ENCODE measurements at places on chromosomes 5 and 9. TPM values are rescaled to one million over a fixed set of nuclear protein-coding genes. Genes with fewer than 3 reads are reported as not detected.
A peak's percentile ranks its signal among the peaks of the same experiment; 100 is the strongest.

GRCh38 chr9:136582977-136583735 is 37.3 kb upstream of the NOTCH1 start:
- DNase-seq: peak; percentile 12

DNA sequence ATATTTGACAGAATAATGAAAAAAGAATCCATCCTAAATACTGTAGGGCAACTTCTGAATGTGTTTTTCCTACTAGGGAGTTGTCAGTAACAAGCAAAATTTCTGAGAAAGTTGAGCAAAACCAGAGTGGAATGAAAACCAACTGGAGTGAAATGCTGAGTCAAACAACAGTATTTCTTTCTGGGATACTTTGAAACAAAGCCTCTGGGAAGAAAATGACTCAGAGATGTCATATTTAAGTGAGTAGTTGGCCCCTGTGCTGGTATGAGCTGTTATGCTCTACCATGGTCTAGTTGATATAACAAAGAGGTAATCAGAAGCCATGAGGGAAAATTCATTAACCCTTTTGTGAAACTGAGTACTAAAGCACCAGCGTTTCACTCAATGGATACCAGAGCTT is 372.1 kb upstream of the C9orf72 start:
- DNase-seq: no peak

- no peak for DNase-seq
Observed at GRCh38 chr9:101586651-101587050, 8.1 kb downstream of the PPP3R2 start.

- no peak for DNase-seq
Observed at GRCh38 chr5:139272471-139273321, 20.8 kb upstream of the MATR3 start.

- no peak for DNase-seq
Observed at GRCh38 chr9:124860582-124861341, 995 bp downstream of the RPL35 start.

- no peak for DNase-seq
Observed at GRCh38 chr5:3590161-3590966, 5.3 kb upstream of the IRX1 start.

GRCh38 chr5:90056911-90057705 is 352.4 kb downstream of the CETN3 start:
- DNase-seq: no peak

DNA sequence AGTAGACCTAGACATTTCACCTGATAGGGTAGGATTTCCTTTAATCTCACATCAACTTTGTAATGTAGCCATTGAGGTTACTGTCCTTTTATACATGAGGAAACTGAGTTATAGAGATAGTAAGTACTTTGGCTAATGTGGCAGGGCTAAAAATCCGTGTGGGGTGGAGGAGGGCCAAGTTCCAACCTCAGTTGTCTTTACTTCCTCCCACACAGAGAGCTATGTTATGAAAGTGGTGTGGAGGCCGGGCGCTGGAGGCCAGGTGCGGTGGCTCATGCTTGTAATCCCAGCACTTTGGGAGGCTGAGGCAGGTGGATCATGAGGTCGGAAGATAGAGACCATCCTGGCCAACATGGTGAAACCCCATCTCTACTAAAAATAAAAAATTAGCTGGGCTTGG is 173.3 kb downstream of the PALM2AKAP2 start:
- no peak for DNase-seq

- no peak for DNase-seq
Observed at GRCh38 chr5:30498972-30499371, 694.5 kb upstream of the CDH6 start.

DNA sequence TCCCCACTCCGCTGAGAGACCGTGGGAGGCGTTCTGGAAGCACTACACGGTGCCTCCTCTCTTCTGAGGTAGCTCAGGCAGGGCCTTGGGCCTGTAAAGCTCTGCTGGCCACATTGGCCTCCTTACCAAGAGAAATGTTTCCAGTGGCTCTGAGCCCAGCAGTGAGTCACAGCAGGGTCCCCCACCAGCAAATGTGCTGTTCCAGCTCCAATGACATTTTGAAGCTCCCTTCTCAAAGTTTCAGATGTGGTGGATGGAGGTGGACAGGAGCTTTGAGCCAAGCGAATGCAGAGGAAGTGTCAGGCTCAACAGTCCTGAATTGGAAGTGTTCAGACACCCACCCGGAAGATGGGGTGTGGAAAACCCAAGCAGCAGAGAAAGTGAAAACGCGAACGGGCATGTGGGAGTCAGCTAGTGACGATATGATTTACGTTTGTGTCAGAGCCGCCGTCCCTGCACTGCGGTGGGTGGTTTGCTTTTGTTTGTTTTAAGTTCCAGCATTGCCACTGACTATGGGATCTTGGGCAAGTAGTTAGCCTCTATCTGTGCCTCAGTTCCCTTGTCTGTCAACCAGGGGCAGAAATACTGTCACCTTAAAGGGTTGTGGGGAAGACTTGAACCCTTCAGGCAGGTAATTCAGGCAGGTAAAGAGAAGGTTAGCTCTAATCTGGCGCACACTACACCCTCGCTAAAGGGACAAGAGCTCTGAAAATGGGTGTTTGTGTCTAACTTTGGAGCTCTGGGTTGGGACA is 38.2 kb downstream of the C5orf15 start:
- DNase-seq: peak; percentile 80

DNA sequence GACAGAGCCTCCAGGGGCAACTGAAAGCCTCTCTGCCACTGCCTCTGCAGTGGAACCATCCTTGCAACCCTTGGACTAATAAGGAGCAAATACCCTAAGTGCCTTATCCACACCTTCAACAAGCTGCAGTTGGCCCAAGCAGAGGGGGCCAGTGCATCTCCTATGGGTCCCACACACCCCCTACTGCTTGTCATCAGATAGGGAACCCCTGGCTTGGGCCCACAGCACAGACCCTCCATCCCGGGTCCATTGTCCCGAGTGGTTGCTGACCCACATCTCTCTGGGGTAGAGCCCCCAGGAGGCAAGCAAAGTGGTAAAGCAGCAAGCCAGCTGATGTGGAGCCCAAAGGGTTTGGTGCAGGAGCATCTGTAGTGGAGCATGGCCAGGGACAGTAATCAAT is 119.5 kb downstream of the PJA2 start:
- DNase-seq: no peak

DNA sequence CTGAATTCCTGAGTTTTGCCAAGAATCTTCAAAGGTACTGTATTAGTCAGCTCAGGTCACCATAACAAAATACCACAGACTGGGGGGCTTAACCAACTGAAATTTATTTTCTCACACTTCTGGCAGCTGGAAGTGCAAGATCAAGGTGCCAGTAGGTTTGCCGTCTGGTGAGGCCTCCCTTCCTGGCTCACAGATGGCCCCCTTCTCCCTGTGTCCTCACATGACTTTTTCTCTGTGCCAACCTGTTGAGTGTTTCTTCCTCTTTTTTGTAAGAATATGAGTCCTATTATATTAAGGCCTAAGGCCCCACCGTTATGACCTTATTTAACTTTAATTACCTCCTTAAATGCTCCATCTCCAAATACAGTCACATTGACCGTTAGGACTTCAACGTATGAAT is 156.1 kb upstream of the KIF2A start:
- no peak for DNase-seq

DNA sequence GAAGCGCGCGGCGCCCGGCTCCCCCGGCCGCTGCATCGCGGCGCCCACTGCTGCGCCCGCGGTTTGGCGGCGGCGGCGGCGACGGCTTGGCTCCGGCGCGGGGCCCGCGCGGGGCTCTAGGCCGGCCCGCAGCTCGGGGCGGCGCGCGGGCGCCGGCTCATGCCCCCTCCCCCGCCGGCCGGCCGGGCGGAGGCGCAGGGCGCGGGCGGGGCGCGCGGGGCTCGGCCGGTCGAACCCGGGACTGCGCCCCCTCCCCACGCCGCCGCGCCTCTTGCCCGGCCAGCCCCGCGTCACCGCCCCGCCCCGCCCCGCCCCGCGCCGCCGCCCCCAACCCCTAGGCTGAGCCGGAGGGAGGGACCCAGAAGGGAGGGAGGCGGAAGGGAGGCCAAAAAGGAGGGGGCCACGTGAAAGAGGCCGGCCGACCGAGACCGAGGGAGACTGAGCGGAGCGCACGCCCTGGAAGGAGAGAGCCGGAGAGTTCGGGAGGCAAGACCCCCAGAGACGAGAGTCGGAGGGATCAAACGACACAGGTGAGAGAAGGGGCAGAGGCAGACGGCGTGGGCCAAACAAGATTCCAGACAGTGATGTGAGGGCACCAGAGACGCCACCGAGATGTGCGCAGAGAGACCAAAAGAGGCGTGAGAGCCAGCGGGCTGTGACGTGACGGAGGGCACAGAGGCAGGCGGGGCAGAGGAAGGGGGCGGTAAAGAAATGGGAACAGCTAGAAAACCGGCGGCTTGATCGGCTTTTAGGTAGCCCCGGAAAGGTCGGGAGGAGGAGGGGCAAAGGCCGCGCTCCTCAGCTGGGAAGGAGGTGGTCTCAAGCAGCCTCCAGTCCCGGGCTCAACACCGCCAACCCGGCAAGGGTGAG is at the start of gene BARX1:
TSS of gene BARX1 (minus strand) at position 245 of the 870 bp plus-strand sequence. CDS start at position 36, 209 bp downstream.
- DNase-seq: no peak

DNA sequence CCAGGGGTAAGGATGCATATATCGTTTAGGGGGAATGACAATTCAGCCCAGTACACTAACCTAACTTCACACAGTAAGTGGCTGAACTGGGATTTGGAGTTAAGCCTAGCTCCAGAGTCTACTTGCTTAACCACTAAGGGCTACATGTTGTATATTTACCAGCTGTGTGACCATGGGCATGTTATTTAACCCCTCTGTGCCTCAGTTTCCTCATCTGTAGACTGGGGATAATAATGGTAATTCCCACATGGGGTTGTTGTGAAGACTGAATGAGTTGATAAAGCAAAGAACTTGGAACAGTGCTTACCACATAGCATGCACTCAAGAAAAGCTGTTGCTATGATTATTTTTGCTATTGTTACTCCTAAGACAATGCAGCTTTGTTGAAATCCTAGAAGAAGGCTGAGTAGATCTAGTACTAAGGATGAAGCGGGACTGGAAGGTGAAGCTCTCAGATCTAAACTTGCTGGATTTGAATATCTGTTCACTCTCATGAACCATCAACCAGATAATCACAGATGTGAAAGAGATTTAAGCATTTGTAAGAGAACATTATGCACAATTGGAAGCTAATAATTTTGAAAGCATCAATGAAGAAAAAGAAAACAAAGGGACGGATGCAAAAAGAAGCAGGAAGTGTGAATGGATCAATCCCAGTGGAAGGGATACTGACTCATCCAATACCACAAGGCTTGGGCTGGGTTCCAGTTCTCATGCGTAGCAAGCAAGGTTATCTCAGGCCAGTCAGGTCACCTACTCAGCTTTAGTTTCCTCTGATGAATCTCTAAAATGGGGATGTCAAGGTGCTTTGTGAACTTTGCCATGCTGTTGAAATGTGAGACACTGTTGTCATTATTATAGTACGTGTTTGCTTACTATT is 78.5 kb upstream of the TBC1D2 start:
- DNase-seq: no peak

DNA sequence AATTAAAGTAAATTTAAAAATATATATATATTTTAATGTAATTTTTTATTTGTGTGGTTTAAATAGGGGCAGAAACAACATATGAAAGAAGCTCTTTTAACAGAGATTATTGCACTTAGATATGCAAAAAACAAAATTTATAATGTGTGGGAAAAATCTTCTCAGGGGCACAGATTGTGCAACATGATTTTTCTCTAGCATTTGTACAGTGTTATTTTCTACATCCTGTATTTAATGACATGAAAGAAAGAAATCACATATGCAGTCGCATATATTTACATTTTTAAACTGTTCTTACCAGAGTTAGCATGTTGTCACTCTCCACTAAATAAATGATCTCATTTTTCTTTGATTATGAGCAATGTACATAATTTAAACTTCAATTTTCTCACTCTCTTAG is 265.3 kb upstream of the CTNND2 start:
- DNase-seq: no peak

GRCh38 chr5:135124724-135125123 is 90.7 kb upstream of the PITX1 start:
- no peak for DNase-seq

DNA sequence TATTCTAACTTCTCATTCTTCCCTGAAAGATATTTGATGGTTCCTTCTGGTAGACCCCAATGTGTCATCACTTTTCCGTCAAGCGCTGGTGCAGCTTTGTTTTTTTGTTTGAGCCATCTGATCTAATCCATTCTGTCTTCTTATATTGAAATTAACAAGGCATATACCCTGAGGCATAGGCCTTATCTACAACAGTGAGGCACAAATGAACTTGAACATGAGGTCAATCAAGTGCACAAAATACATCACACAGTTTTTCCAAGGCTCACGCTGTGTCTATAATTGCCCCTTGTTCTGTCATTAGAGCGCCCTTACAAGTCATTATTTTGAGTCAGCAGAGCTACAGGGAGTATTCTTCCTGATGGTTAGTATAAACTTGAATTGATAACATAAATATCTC is 406.6 kb downstream of the MAT2B start:
- no peak for DNase-seq

DNA sequence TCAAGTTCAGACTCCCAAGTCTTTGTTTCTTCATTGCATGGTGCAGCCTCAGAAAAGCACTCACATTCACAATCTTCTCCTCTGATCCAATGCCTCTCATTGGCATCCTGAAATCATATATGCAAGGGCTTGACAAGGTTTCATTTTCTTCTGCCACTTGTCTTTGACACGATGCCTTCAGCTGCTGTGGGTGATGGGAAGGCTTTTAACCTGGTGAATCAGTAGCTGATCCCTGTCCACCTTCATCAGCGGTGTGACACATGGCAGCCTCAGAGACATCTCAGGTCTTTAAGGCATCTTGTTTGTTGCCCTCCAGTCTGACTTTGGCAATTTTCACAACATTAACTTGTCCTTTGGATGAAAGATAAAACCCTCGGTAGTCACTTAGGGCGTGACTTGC is 147.2 kb downstream of the PRELID2 start:
- no peak for DNase-seq

DNA sequence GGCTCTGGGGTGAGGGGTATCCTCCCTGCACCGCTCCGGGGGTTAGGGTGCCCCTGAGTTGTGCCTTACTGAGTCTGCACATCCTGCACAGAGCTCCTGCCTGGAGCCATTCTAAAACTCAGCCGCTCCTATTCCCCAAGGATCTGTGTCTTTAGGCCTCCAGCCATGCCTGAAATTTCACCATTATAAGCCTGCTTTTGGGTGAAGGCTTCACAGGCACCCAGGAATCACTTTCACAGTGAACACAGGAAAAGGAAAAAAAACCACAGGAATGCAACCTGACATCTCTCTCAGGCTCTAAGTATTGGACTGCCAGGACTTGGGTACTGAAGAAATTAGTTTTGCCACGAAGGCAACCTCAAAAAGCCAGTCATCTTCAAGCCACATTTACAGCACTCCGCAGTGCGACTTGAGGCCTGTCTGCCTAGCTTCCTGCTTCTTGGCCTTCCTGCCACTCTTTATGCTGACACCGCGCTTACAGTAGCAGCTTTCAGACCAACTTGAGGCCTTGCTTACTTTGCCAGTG is 30.9 kb downstream of the GALNT10 start:
- DNase-seq: peak; percentile 32

Gene WDR38
- total RNA-seq: not detected

Gene C9orf152
- not detected for total RNA-seq

Gene SPATA31C1
- total RNA-seq: not detected

Gene ZNF79
- 7.9 TPM for total RNA-seq

Gene SLC34A3
- total RNA-seq: not detected

Gene PNPLA7
- total RNA-seq: 7.6 TPM

Gene ANKRD31
- 0.14 TPM for total RNA-seq

Gene FGF18
- 2.3 TPM for total RNA-seq

Gene GARIN3
- not detected for total RNA-seq

Gene OTULINL
- 2.8 TPM for total RNA-seq

Gene PCDHGB7
- 10.4 TPM for total RNA-seq
